Epithelial cell of proximal tubule (primary cell): ENCODE measurements at places on chromosomes 6 and 20. TPM values are rescaled to one million over a fixed set of nuclear protein-coding genes. Genes with fewer than 3 reads are reported as not detected.
A peak's percentile ranks its signal among the peaks of the same experiment; 100 is the strongest.

DNA sequence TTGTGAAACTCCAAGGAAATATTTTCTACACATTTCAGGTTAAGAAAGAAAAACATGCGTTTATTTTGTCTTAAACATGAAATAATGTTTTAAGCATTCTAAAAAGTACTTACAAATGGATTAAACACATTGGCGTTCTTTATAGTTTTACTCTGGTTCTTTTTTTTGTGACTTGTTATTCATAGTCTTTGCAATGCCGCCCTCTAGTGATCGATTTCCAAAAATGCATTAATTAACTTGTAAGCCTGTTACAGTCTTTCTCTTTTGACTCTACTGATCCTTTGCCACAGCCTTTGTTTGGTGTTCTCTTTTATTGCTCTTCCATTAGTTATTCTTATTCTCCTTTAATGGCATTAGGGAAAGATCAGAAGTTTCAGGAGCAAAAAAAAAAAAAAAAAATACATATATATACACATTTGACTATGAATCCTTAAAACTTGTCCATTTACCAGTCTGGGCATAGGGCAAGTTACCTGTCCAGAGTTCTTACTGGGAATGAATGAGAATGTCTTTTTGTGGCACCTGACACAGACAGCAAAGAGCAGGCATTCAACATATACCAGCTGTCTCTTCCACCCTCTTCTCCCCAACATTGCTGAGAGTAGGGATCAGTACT, 59.9 kb downstream of the MACROD2 start:
- DNase-seq, result no peak

DNA sequence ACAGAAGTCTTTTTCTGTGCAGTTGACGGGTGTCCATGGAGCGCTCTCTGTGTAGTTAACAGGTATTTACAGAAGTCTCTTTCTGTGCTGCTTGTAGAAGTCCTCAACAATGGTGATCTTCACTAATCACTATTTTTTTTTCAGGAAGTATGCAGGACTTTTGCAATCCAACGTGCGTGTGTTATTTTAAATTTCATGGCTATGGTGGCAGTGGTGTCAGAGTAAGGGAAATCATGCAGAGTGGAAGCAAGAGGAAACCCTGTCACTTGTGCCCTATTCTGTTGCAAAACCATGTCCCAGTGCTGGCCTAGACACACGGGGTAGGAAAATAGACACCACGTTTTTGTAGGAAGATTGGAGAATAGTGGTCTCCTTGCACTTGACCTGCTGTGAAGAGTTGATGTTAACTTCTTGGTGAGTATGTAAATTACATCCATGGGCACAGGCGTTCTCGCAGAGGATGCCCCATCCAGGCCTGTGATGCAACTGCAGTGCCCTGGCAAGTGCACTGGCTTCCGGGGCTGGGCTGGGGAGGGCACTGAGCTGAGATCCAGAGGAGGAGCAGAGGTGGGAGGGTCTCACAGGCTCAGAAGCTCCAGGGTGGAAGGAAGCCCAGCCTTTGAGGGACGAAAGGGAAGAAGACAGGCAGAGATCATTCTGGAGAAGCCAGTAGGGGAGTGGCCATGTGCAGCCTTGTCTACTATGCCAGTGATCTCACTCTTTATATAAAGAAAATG, 146.5 kb downstream of the SYCP2 start:
- no peak for DNase-seq

GRCh38 chr6:118902726-118903125, 8.8 kb downstream of the ASF1A start:
- no peak for DNase-seq

- no peak for DNase-seq
Observed at GRCh38 chr20:35434085-35435005, 3.7 kb downstream of the GDF5 start.

- DNase-seq, result no peak
Observed at GRCh38 chr6:29769336-29769735, 46.1 kb downstream of the HLA-F start.

- no peak for DNase-seq
Observed at GRCh38 chr20:46752728-46753127, 43.3 kb downstream of the SLC2A10 start.

- no peak for DNase-seq
Observed at GRCh38 chr6:155630085-155630484, 174.4 kb upstream of the NOX3 start.

DNA sequence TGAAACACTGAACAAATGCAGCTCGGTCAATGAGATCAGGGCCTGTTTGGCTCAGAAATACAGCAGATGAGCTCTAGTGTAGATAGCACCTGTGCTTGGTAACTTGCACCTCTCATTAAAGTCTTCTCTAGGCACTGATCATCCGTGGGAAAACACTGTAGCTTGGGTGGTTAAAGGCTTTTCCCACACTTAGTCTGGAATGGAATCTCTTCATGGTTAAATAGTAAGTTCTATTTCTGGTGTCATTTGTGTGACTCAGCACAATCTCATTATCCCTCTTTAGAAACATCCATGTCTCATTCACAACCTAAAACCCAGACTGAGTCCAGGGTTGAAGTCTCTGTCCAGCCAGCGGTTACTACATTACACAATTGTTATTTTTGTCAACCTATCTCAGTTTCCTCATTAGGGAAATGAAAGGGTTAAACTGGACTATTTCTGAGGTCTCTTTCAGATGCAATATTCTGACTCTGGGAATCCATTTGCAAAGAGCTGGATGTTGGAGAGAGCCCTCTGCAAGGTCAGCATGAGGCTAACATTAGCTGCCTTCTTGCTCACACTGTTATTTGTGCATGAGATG, 125.0 kb downstream of the ZDHHC14 start:
- no peak for DNase-seq

- no peak for DNase-seq
Observed at GRCh38 chr6:134245041-134245440, 72.9 kb downstream of the SGK1 start.

- no peak for DNase-seq
Observed at GRCh38 chr6:113888493-113888892, 31.3 kb downstream of the MARCKS start.

DNA sequence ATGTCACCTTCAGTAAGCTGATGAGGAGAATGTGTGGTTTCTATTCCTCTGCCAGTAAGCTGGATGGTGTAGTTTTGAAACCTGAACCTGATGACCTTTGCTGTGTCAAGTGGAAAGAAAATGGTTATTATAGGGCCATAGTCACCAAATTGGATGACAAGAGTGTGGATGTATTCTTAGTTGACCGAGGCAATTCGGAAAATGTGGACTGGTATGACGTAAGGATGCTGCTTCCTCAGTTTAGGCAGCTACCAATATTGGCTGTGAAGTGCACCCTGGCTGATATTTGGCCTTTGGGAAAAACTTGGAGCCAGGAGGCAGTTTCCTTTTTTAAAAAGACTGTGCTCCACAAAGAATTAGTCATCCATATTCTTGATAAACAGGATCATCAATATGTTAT, 2.0 kb downstream of the TDRD6 start:
- DNase-seq, result no peak

DNA sequence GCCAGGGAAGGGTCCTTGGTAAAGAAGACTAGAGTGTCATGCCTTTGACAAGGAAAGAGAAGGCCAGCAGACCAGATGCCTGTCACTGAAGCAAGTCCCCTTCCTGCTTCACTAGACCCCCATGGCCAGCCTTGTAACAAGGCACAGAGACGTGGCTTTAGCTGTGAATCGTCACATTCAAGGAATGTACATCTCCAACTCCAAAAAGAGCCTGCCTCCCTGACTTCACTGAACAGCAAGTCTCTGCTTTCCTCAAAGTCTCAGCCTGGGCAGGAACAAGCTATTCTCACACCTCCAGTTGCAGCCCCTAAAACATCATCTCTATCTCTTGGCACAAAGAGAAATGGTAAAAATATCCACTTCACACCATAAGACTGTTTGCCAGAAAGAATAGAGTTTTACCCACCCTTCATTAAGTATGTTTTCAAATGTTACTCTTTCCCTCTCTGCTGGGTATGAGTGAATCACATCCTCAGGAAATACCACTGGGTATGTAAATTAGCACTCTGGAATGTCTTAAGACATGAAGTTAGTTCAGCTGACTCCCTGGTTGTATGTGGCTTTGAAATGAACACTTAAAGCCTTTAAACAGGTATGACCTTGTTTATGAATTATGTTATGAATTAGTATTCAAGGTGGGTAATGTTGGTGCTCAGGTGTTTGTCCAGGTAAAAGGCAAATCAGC, 46.4 kb upstream of the NT5E start:
- DNase-seq, result peak; percentile 84

DNA sequence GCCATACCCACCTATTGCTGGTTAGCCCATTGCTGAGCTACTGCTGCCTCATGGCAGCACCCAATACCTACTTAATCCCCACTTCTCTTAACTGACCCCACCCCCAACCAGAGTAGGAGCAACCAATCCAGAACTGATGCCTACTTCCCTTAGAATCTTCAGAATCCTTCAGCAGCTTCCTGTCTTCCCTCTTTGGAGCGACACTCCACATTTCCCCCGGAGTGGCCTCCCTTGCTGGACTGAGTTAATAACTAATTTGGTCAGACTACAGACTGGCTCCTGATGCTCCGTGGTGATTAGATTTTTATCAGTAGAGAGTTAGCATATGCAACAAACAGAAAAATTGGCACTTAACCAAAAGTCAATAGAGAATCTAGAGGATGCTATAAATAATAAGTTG, 51.2 kb upstream of the UBR2 start:
- DNase-seq, result no peak

DNA sequence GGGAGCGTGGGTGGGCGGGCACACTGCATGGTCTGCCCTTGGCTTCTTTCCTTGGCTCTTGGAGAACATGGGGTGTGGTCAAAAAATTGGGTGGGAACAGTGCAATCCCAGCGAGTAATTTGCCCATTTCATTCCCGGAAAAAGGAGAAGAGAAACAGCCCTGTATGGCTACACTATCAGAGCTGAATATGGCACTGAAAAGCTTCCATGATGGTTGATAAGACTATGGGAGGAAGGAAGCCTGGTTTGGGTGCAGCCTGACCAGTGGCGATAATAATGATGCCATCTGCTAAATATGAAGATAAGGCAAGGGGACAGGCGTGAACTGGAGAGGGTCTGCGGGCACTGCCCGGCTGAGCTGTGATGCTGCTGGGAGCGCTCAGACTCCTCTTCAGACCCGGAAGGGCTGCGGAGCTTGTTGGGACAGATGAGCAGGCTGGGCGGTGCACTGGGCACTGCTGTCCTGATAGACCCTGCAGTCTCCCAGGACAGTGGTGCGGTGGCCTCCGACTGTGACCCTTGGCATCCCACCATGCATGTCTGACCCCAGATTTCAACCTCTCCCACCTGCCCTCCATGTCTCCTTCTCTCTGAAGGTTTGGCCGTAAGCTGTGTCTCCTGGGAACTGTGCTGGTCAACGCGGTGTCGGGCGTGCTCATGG, 10.2 kb downstream of the SLC22A1 start:
- DNase-seq, result no peak

- no peak for DNase-seq
Observed at GRCh38 chr6:142008781-142009180, 123.9 kb upstream of the GJE1 start.

DNA sequence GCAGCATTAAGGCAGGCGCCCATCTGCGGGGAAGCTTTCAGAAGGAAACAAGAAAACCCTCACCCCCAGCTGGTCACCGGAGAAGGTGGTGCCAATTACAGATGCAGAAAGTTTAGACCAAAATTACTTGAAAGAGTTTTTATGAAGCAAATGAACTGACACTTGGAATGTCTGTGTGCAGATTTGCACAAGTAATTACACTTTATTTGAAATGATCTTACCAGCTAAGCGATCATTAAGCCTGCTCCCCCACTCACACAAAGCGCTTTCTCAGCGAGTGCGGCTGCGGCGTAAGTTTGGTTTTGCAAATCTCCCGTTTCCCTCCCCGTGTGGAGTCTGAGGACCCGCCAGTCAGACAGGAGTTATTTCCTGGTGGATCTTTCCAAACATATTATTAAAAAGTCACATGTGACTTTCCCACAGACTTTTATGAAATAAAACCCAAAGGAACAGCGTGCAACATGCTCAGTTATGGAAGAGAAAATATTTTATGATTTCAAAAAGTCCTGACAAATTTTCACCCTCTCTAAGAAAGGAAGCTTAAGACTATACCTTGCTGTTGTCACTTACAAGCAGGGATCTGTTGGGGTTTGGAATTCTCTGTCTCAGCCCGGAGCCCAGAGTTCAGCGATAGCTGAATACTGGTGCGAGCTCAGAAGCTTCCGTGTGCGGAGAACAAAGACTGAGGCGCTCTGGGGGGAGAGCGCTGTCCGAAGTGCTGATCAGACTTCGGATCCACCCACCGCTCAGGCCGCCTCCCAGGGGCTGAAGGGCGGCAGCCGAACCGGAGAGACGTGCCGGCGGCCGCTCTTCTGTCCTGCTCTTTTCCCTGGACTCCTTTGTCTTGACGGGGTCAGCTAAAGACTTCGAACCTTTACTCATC, 2.7 kb upstream of the MYT1 start:
- no peak for DNase-seq

DNA sequence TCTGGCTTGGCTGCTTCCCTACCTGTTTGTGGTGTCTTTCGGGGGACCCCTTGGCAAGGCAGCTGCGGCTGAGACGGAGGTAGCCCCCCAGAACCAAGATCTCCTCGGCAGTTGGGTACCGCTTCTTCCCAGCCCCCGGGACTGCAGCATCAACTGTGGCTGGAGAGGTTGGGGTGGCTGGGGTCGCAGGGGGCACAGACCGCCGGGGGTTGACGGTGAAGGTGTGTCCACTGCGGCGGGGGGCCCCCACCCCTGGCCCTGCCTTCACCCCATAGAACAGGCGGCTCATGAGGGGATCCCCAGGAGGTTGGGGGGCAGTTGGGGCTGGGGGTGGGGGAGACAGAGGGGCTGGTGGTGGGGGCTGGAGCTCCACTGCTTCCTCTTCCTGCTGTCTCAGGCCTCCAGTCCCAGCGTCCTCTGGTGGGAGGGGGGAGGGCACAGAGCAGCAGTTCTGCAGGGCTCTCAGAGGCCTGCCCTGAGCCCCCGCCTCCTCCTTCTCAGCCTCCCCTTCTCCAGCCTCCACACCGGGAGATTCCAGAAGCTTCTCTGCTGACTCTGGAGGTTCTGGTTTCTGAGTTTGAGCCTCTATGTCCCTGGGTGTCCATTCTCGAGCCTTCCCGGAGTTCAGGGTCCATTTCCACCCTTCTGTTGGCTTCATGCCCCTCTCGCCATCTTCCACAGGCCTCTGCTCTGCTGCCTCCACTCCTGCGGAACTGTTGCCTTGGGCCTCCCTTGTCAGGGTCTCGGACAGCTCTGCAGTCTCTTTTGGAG, 1.9 kb downstream of the PPP1R18 start:
- DNase-seq, result no peak

DNA sequence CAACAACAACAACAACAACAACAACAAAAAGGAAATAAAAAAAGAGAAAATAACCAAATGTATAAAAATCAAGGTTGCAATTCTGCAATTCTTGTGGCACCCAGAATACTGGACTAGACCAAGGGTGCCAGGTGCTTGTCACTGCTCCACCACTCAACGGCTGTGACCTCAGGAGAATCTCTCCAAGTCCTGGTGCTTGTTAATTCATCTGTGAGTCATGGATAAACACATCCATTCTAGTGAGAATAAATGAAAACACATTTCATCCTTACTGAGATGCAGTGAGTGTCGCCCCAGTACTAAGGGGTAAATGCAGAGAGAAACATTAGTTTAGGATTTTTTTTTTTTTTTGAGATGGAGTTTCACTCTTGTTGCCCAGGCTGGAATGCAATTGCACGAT, 32.0 kb downstream of the HLA-C start:
- no peak for DNase-seq

CCM2L gene
- total RNA-seq, result not detected in 2 replicates

ASIP gene
- total RNA-seq, result not detected in 2 replicates

TBXT gene
- total RNA-seq, result not detected in 2 replicates

VGLL2 gene
- total RNA-seq, result not detected in 2 replicates

ZNF334 gene
- 1.9 and 2.2 TPM in 2 replicates for total RNA-seq

CDH22 gene
- total RNA-seq, result not detected in 2 replicates

TMEM151B gene
- 0.07 TPM in 1 of 2 replicates, not detected in the other for total RNA-seq

SIGLEC1 gene
- not detected in 2 replicates for total RNA-seq

MMP24 gene
- 8.2 and 12.2 TPM in 2 replicates for total RNA-seq

PAK5 gene
- not detected in 2 replicates for total RNA-seq

KIF16B gene
- 5.6 and 14.2 TPM in 2 replicates for total RNA-seq
